Fibroblast of skin of right biceps (primary cell): ENCODE measurements at places on chromosomes 2 and 18.

DNA sequence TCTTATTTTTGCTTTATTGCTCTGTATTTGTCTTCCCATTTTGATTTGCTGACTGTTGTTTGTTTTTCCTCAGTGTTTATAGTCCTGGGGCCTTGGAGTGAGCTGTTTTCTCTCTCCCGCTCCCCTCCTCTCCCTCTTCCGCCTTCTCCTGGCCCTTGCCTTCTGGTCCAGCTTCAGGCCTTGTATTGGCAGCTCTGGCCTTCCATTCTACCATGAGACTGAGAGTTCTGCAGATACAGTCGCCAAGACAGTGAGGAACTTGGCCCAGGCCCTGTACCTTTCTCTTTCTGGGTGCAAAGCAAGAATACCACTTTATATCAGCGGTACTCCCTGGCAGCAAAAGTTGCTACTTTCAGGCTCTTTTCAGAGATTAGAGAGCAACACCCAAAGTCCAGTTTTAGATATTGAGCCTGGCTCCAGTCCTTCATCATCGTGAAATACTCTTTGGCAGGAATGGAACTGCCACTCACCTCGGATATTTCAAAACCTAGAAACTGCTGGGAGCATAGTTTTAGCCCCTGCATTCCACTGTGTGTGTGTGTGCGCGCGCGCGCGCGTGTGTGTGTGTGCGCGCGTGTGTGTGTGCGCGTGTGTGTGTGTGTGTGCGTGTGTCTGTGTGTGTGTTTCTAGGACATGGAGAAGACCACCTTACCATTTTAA lies 17.1 kb upstream of the L3MBTL4 start:
- no peak for DNase-seq

DNA sequence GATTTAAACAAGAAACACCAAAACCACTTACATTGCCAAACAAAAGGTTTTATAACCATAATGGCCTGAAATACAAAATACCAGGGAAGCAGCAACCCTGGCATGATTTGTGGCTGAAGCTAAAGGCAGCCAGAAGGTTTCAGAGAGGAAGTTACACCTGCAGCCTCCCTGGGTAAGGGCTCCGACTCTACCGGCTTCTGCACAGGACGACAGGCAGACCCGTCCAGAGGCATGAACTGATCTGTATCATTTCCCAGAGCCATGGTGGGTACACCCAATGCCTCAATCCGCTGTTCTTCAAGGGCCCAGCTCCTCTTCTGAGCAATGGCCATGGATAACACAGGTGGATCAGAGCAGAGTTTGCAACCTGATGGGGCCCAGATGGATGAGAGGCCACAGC lies 71.6 kb downstream of the PXDN start:
- no peak for DNase-seq

DNA sequence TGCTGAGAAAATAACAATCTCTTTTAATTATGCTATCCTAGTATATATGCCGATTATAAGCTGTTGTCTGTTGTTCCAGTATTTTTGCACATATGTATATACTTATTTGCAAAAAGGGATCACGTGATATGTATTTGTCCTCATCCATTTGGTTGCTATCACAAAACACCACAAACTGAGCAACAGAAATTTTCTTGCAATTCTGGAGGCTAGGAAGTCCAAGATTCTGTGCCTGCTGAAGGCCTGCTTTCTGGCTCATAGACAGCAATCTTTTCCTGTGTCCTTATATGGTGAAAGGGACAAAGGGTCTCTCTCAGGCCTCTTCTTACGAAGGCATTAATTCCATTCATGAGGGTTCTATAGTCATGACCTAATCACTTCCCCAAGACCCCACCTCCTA lies 186.5 kb downstream of the LPIN1 start:
- no peak for DNase-seq

- no peak for DNase-seq
Observed at GRCh38 chr2:201084863-201085262, 13.1 kb downstream of the NDUFB3 start.

DNA sequence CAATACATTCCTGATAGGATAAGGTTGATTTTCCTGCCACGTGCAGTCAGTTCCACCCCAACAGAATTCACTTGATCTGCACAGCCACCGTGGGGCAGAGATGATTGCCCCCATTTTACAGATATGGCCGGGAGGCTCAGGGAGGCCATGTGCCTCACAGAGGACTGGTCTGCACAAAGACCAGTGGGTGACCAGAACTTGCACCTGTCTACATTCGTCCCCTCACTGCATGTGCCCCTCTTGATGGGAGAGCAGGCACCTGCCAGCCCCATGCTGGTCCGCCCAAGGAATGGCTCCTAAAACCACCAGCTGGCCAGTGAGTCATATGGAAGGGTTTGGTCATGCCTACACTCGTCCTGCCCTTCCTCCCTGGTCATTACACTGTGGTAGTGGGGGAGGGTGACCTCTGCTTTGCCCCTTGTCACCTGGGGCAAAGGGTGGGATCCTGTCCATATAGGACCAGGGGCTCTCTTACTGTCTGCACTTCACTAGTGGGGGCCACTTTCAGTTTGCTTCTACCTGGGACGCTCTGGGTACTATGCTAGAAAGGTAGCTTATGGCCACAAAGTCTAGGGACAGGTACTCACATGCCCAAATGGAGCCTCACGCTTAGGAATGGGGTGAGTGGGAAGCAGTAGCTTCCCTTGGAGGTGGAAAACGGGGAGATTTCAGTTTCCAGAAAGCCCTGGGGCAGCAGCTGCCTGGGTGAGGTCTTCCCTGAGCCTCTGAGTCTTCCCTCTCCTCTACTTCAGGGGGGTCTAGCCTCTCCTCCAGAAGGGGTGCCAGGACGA lies 14.7 kb downstream of the RRM2 start:
- no peak for DNase-seq

GRCh38 chr2:236795169-236795860 lies 225.7 kb downstream of the ACKR3 start:
- peak; percentile 40 for DNase-seq

- DNase-seq, result peak; percentile 54
Observed at GRCh38 chr18:417495-417894, 83.0 kb downstream of the COLEC12 start.

GRCh38 chr2:46014911-46015654 lies 282.1 kb upstream of the EPAS1 start:
- DNase-seq, result peak; percentile 82

DNA sequence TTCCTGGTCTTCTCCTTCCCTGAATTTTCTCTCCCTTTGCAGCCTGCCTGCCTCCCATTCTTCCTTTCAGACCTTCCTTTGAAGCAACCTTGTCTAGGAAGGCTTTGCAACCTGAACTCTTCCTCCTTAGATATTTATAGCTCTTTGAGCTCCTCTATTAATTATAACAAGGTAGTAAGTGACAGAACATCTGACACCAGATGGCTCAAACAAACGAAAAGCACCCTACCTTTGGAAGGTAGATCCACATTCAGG lies 57.2 kb upstream of the SLC1A4 start:
- DNase-seq, result no peak

GRCh38 chr18:21865043-21865442 lies 124.5 kb downstream of the MIB1 start:
- no peak for DNase-seq

GRCh38 chr18:50034029-50034428 lies 160.9 kb downstream of the MYO5B start:
- DNase-seq, result no peak

- DNase-seq, result no peak
Observed at GRCh38 chr18:79502782-79503181, 107.1 kb downstream of the NFATC1 start.

GRCh38 chr18:8980496-8980895 lies 122.0 kb upstream of the NDUFV2 start:
- no peak for DNase-seq

GRCh38 chr2:111176388-111176787 lies 55.7 kb downstream of the BCL2L11 start:
- no peak for DNase-seq

- peak; percentile 76 for DNase-seq
Observed at GRCh38 chr2:135797497-135798274, 39.3 kb downstream of the LCT start.

- peak; percentile 98 for DNase-seq
Observed at GRCh38 chr2:233974530-233975071, 57.4 kb downstream of the TRPM8 start.

DNA sequence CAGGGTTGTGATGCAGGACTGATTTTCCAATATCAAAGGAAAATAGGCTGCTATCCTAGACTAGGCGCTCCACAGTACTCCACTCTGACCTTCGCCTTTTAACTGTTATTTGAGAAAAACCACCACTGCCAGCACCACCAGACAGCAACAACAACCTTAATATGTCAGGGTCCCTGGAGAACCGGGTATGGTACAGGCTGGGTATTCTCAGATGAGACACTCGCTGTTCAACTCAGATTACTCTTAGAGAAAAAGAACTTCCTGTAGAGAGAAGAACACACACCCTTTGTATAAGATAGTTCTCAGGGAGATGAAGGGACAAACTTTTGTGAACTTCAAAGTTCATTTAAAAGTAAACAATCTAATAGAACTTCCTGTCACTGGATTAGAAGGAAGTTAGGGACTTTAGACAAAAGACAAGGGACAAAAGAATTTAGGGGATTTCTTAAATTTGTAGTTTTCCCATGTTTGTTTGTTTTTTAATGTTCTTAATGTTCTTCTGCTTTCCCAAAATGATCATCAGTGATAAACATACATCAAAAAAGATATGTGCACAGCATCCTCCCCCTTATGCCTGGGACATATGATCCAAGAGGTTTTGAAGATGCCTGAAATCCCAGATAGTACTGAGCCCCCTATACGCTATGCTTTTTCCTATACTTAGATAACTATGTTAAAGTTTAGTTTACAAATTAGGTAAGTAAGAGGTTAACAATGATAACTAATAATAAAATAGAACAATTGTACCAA lies 41.3 kb upstream of the PPP1R1C start:
- no peak for DNase-seq

- DNase-seq, result no peak
Observed at GRCh38 chr2:215901796-215902195, 111.6 kb downstream of the MREG start.

GRCh38 chr2:69969126-69969983 lies 7.9 kb upstream of the ASPRV1 start:
- no peak for DNase-seq

DNA sequence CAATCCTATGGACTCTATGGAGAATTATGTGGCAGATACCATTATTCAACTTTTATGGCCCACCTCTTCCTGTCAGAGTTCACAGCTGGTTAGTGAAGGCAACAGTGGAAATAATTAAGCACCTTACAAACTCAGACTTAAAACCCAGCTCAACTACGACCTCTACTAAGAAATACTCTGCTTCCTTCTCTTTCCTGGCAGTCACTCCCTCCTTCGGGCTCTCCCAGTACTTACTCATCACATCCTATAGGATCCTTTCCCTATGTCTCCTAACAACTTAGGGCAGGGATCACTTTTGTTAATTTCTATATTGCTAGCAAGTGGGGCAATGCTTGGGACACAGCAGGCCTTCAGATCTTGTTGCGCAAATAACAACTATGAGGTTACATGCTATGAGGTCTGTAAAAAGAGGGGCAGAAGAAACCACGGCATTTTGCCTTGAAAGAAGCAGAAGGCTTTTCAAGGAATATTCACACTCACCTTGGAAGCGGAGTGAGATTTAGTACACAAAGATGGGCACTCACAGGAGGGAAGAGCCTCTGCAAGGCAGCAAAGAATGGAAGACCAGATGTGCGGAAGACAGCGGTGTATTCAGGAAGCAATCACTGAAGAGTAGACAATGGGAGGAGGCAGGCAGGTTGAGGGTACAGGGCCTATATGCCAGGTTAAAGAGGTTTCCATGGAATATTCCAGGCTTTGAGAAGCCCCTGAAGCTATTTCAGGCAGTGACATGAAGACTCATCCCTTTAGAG lies 2.1 kb downstream of the STK39 start:
- DNase-seq, result peak; percentile 33

DNA sequence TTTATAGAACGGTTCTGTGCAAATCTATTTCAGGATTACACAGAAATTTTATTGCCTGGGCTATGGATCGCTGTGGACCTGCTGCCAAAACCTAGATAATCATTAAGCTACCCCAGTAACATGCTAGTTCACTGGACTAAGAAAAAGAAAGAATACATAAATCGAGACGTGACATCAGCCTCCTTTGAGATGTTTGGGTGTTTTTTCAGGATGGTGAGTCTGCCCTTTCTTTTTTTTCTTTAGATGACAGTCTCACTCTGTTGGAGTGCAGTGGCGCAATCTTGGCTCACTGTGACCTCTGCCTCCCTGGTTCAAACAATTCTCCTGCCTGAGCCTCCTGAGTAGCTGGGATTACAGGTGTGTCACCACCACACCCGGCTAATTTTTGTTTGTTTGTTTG lies 52.0 kb downstream of the FHOD3 start:
- DNase-seq, result no peak

DNA sequence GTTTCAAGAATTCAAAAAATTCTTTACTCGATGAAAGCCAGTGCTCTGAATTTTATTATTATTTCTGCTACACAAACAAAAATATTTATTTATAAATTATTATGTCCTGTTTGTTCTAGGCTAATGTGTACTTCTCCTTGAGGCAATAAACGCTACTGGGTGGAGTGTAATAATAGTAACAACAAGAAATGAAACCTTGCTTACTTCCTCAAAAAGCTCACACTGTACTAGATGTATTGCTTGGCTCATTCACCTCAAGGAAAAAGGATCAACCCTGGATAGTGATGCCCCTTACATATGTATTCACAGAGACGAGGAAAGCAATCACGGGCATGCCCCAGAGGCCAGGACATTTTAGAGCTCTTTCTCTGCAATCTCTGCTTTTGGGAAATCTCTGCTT lies 685.6 kb upstream of the NXPH2 start:
- no peak for DNase-seq

GRCh38 chr2:57510704-57511103 lies 535.9 kb upstream of the VRK2 start:
- no peak for DNase-seq

DNA sequence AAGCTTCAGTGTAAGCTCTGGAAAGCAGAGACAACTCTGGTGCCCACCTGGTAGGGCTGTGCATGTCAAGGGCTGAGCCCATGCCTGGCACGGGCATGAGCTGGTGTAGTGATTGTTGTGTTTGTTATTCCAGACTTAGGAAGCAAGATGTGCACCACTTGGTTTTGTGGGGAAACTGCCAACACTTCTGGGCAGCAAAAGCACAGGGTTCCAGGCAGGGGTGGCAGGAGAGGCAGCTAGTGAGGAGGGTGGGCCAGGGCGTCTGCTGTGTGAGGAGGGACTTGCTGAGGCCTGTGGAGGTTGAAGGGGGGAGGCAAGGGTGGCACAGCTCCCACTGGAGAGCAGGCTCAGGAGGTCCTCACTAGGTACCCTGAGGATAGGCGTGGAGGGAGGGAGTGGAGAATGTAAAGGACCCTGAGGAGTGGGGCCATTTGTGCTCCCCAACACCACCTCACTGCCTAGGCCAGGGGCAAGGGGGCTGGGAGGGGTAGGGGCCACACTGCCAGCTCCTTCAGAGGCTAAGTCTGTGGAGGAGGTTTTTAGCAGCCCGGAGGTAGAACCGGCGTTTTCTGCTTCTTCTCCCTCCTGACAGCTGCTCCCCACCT lies 104.0 kb upstream of the POU3F3 start:
- no peak for DNase-seq

- no peak for DNase-seq
Observed at GRCh38 chr2:172093416-172094293, 8.3 kb downstream of the DLX1 start.

DNA sequence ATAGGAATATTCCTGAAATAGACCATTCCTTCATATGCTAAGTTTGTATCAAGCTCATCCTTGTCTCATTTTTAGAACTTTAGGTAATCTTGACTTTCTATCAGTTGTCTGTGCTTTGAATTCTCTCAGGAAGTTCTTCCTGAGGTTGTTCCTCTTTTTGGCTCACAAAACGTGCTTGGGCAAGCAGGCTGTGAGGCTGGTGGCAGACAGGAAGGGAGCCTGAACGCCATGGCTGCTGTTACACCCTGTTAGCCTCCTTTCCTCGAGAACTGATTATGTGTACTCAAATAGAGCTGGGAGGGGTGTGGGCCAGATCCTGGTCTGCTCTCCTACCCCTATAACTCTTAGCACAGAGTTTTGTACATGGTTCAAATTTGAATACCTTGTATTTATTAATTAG lies 136.4 kb upstream of the CELF4 start:
- no peak for DNase-seq
